EH (cell line): ENCODE measurements at places on chromosomes 2 and 18.

DNA sequence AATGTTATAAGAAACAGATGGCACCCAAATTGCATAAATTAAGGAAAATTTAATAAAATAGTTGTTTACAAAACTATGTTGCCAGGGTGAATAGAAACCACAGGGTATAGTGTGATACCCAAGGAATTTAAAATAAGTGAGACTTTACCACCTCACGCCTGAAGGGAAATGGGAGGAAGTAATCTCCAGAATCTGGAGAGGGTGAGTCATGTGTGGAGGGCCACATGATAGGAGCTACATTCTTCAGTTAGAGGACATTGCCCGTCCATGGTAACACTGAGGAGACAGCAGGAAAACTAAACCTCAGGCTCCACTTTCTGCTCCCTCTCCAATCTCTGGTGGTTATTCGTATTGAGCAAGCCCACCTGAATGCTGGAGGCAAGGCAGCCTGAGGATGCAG, 97.2 kb upstream of the NXPH2 start:
- DNase-seq: no peak

DNA sequence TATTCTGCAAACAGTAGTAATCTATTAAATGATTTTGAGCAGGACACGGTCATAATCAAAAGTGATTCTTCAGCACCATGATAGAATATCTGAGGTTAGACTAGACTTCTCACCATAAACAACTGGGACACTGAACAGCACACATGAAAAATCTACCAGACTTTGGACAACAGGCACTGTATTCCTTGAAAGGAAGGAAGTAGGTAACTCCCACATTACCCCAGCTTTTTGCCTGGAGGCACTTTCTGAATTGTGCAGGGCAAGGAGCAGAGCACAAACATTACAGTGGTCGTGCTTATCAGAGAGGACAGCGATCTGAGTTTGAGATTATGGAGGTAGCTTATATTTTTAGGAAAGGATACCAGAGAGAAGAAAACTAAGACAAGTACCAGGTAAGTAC, 25.3 kb upstream of the IL1RL1 start:
- DNase-seq: no peak

- no peak for DNase-seq
Measured at GRCh38 chr2:150353376-150353775, 134.1 kb downstream of the RND3 start.

DNA sequence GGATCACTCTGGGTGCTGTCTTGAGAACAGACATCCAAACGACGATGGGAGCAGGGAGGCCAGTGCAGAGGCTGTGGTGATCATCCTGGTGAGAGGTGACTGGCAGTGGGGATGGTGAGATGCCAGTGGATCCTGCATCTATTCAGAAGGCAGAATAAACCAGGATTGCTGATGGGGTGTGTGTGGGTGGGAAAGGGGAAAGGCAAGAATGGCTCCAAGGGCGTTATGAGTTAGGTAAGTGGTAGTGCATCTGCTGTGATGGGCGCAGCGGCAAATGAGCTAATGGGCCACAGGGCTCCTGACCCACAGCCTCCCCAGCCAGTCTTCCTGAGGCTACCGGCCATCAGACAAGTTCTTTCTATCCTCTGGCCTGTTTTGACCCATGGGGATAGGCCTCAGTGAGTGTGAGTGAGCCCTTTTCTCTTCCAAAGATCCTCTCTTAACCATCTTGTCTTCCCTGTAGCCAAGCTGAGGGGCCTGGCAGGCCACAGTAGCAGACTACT, 29.6 kb downstream of the SERTAD2 start:
- DNase-seq: no peak

DNA sequence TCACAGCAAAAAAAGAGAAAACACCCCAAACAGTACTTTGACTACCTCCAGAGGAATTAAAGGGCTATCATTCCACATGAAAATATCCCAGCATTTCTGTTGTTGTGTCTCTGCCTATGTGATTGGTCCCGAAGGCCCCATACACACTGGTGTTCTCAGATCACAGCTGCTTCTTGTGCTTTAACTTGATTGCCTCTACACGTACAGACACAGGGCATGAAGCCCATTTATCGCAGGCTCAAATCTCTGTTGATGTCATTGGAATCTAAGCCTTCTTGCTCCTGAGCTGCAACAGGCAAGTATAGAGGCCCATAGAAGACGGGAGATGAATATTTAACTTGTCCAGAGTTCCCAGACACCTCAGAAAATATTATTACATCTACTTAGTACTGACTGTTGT, 405.2 kb downstream of the NCKAP5 start:
- DNase-seq: no peak

- no peak for DNase-seq
Measured at GRCh38 chr2:12192762-12193161, 446.3 kb downstream of the LPIN1 start.

DNA sequence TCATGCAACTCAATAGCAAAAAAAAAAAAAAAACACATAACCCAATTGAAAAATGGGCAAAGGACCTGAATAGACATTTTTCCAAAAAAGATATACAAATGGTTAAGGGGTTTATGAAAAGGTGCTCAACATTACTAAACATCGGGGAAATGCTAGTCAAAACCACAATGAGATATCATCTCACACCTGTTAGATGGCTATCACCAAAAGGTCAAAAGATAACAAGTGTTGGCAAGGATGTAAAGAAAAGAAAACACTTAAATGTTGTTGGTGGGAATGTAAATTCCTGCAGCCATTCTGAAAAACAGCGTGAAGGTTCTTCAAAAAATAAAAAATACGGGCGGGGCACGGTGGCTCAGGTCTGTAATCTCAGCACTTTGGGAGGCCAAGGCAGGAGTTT, 112.4 kb upstream of the CAB39 start:
- DNase-seq: no peak

DNA sequence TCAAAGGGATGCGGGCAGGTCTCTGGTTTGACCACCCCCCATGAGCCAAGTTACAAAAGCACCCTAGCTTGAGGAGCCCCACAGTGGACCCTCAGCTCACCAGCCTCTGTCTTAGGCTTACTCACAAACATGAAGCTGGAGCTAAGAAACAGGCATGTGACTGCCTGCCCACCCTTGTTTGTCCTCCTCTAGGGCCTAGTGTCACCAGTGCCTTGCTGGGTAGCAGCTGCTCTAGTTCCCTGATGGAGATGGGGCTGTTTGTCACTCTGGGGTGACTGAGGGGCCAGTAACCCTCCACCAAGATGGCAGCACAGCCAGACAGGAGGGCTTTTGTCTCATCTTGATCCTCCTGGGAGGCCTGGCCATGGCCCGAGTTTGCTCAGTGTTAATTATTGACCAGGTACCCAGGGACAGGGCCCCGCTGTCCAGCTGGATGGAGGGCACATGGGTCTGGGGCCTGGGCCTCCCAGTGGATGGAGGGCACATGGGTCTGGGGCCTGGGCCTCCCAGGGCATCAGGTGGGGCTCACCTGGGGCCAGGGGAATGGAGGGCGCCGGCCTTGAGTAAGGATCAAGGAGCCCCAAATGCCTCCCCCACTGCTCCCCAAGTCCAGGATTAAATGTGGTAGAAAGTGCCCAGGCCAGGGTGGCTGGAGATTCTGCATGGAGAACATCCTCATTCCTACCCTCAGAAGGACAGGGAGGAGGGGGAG, 185.9 kb upstream of the HAAO start:
- DNase-seq: no peak

DNA sequence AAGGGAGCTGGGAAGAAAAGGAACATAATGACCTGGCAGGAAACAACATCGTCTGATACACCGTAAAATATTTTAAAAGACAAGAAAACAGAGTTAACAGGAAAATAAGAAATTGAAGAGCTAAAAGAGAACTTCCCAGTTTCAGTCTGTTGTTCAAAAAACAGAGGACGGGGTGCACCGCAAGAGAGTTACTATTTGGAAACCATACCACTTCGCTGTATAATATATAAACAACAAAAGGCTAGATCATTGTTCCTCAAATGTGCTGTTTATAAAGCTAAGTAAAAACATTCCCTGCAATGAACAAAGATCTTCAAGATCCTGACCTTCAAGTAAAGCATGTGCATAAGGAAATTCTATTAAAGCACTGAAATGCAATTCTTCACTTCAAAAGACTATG, 2.1 kb downstream of the PPP3R1 start:
- DNase-seq: no peak

DNA sequence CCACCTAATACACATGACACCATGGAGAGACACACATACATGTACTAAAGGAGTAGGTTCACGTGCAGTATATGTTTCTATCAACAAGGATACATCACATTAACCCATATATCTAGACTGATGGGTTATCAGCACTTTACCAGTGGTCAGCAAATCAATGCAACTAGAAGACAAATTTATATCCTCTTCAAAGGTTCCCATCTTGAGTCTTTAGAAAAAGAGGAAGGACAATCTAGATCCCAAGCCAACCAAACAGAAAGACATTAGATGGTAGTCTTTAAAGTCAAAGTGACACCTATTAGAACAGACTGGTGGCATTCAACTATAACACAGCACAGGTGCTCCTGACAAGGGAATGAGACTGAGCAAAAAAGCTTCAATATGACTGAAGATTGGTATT, 13.8 kb upstream of the SERTAD2 start:
- DNase-seq: no peak

DNA sequence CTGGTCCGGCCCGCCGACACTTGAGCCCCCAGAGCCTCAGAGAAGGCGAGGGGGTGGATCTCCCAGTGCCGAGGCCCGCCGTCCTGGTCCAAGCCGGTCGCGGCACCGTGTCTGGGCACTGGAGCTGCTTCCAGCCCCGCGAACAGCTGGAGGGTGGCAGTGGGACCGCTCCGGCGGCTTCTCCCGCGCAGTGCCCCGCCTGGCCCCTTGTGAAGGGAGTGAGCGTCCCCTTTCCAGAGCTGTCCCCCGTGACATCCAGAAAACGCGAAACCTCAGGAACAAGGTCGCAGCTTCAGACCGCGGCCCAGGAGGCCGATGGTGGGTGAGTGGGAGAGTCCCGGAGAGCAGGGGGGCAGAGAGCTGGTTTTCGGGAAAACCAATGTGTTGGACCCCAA, 579 bp upstream of the EMX1 start:
- DNase-seq: no peak

DNA sequence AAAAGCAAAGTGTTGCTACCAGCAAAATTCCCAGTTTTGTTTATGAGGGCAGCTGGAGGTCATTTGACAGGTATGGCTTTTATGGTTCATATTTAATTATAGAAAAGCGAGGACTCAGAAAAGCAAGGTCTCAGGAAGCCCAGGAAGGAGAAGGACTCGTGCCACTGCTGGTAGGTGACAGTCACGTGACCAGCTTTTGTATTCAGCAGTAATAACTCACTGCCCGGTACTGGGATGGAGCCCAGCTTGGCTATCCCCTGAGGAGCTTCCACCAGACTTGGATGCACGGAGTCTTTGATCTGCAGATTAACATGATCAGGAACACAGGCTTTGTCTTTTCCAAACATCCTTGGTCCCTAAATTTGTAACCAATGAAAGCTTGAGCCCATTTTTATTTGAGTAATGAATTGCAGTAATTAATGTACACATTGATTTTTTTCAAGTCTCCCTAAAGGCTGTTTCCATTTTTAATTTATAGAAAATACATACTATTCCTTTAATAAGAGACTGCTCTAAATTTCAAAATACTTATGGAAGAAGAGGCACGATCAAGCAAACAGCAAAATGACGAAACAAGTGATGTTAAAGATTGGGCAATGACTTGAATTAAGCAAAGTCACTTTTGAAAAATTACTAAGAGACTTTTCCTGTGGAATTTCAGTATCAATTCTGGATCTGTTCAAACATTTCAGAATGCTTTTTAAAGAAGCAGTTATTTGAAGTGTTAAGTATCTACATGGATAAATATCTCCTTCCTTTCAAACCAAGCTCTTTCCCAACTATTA, 251.7 kb upstream of the HNRNPA3 start:
- DNase-seq: no peak

DNA sequence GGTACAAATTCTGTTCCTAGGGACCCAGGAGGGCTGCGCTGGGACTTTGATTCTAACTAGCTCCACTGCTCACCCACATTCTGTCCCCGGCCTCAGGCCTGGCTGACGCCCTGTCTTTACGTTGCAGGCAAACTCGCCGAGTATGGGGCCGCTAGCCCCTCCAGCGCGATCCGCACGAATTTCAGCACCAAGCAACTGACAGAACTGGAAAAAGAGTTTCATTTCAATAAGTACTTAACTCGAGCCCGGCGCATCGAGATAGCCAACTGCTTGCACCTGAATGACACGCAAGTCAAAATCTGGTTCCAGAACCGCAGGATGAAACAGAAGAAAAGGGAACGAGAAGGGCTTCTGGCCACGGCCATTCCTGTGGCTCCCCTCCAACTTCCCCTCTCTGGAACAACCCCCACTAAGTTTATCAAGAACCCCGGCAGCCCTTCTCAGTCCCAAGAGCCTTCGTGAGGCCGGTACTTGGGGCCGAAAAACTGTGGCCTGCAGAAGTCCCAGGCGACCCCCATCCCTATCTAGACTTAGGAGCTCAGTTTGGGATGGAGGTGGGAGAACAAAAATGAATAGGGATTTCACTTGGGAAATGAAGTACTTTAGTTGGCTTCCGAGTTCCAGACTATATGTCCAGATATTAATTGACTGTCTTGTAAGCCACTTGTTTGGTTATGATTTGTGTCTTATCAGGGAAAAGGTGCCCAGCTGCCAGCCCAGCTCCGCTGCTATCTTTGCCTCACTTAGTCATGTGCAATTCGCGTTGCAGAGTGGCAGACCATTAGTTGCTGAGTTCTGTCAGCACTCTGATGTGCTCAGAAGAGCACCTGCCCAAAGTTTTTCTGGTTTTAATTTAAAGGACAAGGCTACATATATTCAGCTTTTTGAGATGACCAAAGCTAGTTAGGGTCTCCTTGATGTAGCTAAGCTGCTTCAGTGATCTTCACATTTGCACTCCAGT, 1.5 kb downstream of the HOXD1 start:
- DNase-seq: no peak

DNA sequence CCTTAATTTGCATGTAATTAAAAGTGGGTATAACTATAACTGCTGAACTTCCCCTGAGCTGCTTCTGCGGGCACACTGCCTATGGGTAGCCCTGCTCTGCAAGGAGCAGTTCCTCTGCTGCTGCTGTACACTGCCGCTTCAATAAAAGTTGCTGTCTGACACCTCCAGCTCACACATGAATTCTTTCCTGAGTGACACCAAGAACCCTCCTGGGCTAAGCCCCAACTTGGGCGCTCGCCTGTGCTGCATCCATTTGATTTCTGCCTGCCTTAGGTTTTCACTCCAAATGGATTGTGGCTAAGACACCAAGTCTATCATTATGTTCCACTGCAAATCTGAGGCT, 215.7 kb downstream of the ANAPC1 start:
- DNase-seq: no peak

- DNase-seq: peak; percentile 87
Measured at GRCh38 chr18:55869556-55870501, 281.8 kb upstream of the TCF4 start.

- no peak for DNase-seq
Measured at GRCh38 chr2:44061876-44062275, 66.1 kb upstream of the LRPPRC start.
